ENCODE measurements at places on chromosomes 7 and 10.
A peak's percentile ranks its signal among the peaks of the same experiment; 100 is the strongest.

DNA sequence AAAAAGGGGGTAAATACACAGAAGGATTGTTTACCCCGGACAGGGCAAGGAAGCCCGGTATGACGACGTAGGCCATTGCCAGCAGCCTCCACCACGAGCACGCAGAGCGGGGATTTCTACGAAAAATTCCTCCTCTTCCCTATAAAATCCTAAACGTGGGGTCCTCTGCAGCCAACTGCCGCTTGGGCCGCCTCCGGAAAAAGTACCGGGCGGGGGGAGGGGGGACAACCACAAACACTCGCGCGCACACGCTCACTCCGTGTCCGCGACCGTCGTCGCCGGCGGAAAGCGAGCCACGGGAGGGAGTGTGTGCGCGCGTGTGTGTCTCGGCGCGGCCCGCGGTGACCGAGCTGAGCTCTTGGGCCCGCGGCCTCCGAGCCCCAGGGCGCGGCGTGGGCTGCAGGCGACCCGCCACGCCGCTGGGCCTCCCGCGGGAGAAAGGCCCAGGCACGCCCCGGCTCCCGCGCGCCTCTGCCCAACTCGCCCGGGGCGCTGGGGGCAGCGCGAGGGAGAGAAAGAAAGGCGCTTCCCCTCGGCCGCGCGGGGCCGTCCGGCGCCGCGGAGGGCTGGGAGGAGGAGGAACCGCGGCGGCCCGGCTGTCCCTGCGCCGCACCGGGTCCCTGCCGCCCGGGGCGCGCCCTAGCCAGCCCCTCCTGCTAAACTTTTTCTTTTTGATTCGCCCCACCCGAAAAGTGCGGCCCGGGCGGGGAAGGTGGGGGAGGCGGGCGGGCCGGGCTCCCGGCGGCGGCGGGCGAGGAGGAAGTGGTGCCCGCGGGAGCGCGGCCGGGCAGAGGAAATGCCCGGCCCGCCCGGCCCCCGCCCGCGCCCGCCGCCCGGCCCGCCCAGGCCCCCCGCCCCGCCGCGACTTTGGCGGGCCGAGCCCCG, 1.5 kb downstream of the CTBP2 start:
- peak; percentile 15 for DNase-seq

DNA sequence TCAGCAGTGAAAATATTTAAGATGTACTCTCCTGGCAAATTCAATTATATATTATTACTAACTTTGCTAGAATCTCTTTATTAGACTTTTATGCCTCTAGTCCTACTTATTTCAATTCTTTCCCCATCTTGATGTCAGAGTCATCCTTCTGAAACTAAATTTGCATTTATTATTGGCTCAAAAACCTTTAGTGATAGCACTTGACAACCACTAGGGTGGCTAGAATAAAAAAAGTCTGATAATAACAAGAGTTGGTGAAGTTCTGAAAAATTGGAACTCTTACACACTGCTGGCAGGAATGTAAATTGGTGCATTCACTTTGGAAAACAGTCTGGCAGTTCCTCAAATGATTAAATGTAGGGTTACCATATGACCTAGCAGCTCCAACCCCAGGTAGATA, 73.8 kb downstream of the LSMEM1 start:
- no peak for DNase-seq

DNA sequence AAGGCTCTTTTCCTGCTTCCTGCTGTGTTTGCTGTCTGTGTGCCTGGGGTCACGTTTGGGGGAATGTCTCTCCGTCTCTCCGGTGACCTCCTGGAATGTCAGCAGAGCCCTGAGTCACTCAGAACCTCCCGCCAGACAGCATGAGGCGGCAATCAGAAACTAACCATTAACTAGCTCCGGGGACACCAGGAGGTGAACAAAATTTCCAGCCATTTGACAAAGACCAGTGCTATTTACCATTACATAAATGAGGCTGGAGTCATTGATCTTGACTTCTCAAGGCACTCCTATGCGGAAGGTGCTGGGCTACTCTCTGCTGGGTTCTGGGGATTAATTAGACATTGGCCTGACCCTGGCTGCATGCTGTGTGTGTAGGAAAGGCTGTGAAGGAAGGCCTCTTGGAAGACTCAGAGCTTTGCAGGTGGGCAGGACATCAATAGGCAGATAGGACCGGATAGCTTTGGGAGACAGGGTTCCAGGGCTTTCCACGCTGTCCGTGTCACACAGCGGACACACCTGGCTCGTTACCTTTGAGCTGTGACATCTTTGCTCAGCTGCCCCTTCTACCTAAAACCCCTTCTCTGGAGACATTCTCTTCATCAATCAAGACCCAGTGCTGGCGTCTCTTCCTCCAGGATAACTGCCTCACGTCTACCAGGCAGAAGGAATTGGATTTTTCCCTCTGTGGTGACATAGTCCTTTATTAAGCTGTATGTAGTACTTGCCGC, 77.0 kb downstream of the PFKFB3 start:
- no peak for DNase-seq

DNA sequence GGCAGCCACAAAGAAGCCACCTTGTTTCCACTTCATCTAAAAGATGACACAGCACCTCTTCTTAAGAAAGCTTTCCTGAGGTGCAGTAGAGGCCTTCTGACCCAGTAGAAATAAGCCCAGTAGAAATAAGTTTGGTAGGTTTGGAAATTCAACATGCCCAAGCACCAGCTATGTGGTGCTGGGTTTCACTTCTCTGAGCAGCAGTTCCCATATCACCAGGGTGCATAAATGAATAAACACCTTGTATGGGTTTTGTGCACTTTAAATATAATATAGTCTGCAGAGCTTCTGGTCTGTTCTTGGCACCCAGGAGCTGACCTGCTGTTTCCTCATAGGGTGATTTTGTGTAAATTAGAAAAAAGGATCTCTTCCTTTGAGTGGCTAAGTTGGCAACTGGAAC, 492.4 kb upstream of the SORCS1 start:
- DNase-seq: no peak

DNA sequence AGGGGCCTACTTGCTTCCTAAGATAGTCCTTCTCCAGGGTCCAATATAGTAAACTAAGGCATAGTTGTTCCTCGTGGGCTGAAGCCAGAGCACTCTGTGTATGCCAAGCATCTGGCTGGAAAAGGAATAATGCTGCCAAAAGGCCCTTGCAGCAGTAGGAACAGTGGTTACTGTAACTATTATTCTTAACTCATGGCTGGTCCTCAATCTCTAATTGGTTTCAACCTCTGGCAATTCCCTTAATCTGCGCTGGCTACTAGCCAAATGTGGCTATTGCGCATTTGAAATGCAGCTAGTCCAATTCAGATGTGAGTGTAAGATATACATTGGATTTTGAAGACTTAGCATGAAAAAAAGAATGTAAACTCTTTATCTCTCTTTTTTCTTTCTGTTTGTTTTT, 27.8 kb upstream of the LBX1 start:
- no peak for DNase-seq

DNA sequence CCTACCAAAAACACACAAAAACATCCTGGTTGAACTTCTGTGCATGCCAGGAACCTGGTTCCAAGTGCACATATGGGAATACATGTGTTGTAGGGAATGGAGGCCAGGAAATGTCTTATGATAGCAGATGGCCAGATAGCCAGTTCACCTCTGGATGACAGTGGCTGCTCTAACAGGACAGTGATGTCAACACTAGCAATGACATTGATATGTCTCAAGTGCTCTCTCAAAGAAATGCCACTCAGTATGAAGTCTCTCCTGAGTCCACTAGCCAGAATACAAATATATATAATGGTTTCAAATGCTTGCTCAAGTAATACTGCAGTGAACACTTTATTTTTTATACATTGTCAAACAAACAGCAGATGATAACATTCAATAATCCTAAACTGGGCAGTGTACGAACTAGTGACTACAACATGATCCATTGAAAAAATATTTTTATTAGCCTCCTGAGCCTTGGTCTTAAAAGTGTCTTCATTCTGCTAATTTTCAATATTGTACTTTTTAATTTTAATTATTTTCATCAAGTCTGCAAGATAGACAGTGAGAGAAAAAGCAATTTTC, 26.0 kb upstream of the PCDH15 start:
- no peak for DNase-seq

- no peak for DNase-seq
Observed at GRCh38 chr7:11613292-11613930, 218.6 kb downstream of the THSD7A start.

- DNase-seq: no peak
Observed at GRCh38 chr7:139125657-139126056, 16.1 kb upstream of the ZC3HAV1 start.

GRCh38 chr7:107813524-107813923, 10.5 kb upstream of the SLC26A3 start:
- DNase-seq: no peak

GRCh38 chr10:130048081-130048480, 62.5 kb downstream of the C10orf143 start:
- DNase-seq: no peak
